Gastrocnemius medialis (tissue), 4 donors: ENCODE measurements at places on chromosomes 13 and 19. TPM values are rescaled to one million over a fixed set of nuclear protein-coding genes. Genes with fewer than 3 reads are reported as not detected.

- no peak for DNase-seq
Measured at GRCh38 chr13:25683056-25683455, 311.3 kb downstream of the ATP8A2 start.

DNA sequence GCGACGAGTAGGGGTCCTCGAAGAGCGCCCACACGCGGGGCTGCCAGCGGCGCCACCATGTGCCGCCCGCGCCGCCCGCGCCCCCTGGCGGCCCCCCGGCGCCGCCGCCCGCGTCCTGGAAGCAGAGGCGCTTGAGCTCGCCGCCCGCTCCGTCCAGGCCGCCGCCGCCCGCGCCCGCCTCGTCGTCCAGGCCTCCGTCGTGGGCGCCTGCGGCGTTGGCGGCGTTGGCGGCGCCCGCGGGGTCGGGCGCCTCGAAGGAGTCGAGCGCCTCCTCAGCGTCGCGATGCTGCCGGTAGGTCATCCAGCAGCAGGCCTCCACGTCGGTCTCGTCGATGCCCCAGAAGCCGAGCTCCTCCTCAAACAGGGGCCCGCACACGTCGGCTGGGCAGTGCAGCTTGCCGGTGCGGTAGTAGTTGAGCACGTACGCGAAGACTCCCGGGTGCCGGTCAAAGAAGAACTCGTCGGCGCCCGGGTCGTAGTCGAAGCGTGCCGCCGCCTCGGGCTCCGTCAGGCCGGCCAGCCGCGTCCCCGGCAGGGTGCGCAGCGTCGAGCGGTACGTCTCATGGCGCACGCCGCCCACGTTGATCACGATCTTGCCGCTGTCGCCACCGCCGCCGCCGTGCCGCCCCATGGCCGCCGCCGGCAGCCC is 829 bp downstream of the KCNC3 start:
- no peak for DNase-seq

DNA sequence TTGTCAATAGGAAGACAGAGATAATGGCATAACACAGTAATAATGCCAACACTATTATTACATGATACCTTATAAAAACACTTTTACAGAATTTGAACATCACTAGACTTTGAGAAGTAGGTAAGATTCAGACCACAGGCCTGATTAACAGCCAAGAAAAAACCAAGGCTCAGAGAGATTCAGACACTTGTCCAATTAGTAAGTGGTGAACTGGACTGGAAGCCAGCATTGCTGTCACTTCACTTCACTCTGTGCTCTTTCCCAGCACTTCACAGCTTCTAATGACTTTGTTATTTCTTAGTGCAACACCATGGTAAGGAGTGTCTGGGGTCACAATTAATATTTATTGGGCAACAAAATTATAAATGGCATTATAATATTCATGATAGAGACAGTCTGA is 91.9 kb downstream of the TRPC4 start:
- no peak for DNase-seq

TNNT1 gene
- 7,093 TPM for total RNA-seq

- DNase-seq = no peak
Measured at GRCh38 chr13:74633734-74634133, 499.5 kb upstream of the KLF12 start.

DIAPH3 gene
- total RNA-seq = not detected

GRCh38 chr13:65454403-65454802 is 1775.7 kb downstream of the PCDH9 start:
- DNase-seq = no peak

- DNase-seq = no peak
Measured at GRCh38 chr13:68168448-68168847, 938.3 kb upstream of the PCDH9 start.

- DNase-seq = no peak
Measured at GRCh38 chr19:16131648-16132047, 11.8 kb upstream of the HSH2D start.

C3 gene
- 25.9 TPM for total RNA-seq

GRCh38 chr19:52170304-52170703 is 1.1 kb downstream of the ZNF836 start:
- DNase-seq = no peak

DNA sequence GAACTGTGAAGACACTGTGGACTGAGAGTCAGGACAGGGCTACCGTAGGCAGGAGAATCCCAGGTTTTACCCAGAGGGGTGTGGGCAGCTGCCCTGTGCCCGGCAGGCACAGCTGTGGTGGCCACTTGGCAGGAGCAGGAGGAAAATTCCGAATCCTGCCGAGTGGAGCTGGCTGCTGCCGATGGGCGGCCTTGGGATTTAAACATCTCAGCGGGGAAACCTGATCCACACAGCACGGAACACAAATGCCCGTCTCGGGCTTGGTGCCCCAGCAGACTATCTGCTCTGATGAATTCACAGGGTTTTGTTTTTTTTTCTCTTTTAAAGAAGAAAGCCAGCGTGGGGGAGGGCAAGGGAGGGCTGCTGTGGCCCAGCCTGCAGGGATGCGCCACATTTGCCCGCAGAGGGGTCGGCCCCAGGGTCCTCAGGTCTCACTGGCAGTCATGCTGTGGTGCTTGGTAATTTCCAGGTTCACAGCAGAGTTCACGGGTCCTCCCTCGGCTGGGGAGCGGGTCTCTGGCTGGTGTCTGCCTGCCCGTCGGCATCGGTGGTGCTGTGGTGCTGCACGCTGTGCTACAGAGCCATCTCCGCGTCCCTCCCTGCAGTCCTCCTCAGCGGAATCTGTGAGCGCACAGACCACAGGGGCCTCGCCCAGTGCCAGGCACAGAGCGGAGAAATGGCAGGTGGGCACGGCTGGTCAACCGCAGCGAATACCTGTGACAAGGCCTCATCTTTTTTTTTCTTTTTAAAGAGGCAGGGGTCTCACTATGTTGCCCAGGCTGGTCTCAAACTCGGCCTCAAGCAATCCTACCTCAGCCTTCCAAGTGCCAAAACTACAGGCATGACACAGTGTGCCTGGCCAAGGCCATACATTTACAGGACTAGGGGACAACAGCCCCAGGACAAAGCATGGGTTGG is 28.1 kb downstream of the MPND start:
- peak; percentile 85 for DNase-seq

GRCh38 chr13:78228940-78229339 is 310.3 kb upstream of the EDNRB start:
- DNase-seq = no peak

FCAR gene
- total RNA-seq = 0.41 TPM

PCDH8 gene
- not detected for total RNA-seq

GRCh38 chr19:19447536-19448237 is 42.2 kb downstream of the GATAD2A start:
- no peak for DNase-seq

GAPDHS gene
- not detected for total RNA-seq

TMEM190 gene
- total RNA-seq = not detected

- DNase-seq = no peak
Measured at GRCh38 chr19:54100561-54100960, at the start of gene OSCAR. Gene OSCAR, minus strand, starts transcription at chr19:54100803. Its CDS starts 11 bp downstream, at chr19:54100792.

DNA sequence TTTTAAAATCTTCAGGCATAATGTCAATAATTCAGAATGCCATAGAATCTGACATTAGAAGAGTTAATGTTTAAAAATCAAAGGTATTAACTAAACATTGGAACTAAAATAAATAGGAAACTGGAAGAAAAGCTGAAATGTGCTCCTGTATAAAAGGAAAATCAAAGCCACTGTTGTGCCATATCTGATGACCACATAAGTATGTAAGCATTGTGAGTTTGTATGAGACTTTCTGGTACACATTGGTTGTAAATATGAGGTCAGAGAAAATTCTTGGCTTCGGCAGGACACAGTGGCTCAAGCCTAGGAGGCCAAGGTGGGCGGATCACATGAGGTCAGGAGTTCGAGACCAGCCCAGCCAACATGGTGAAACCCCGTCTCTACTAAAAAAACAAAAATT is 48.3 kb upstream of the INTS6 start:
- DNase-seq = no peak

DNA sequence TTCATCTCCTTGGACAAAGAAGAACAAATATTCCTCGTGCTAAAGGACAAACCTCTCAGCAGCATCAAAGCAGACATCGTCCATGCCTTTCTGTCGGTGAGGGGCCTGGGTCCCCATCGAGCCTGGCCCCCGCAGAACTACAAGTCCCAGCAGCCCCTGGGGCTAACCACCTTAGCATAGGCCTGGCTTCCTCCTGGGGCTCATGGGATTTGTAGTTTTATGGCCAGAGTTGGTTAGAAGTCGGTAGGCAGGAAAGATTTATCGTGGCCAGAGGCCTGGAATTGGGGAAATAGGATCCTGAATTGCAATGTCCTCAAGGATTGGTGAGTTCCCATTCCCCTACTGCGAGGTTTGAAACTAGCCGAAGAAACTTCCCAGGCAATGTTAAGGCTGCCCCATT is 19.6 kb downstream of the TMEM150B start:
- peak; percentile 24 for DNase-seq

DNA sequence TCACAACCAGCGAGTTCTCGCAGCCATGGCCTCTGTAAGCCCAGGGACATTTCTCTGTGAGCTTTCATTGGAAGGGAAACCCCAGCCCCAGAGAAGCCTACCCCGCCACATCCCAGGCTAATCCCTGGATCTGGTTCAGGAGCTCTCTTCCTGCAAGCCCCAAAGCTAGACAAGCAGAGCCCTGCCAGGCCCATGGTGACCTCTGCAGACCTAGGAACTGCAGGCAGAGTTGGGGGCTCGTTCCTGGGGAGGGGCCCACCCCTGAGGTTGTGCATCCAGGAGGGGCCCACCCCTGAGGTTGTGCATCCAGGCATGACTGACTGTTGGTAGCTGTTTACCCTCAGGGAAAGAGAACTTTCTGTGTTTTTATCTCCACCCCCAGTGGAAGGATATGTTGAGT is 21.7 kb downstream of the KCTD15 start:
- no peak for DNase-seq

DNA sequence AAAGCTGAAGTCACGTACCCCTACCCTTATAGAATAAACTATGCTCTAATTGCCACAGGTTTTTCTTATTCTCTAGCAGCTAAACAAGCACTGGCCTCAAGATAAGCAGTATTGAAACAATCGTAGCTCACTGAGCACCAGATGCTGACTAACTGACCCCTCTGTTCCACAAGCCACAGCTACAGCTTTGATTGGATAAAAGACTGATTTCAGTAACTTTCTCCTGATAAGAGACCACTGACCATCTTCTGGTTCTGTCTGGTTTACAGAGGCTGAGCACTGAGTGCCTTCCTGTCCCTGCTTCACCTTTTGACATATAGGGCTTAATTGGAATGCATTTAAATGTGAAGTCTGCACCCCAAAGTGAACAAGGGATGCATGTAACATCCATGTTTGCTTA is 8.4 kb upstream of the RAP2A start:
- DNase-seq = no peak

NLRP11 gene
- not detected for total RNA-seq

- no peak for DNase-seq
Measured at GRCh38 chr19:12995596-12996405, 526 bp downstream of the NFIX start.

DNA sequence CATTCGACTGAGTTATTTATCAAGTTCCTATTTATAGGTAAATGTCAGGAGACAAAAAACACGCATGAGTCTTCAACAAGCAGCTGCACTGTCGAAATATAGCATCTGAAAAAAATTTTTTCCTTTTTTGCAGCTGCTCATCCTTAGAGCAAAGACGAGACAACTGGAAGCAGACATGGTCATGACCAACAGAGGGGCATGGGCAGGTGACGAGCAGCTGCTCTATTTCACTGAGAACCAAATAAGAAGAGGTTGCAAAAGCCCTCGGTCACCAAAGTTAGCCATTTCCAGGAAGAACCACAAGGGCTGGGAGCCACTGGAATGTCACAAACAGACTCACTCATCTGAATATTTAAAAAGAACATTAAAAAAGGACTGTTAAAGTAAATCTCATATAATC is 22.2 kb downstream of the SOHLH2 start:
- DNase-seq = no peak

GRCh38 chr19:42303101-42303464 is 659 bp upstream of the PAFAH1B3 start:
- no peak for DNase-seq

SPRED3 gene
- total RNA-seq = 0.10 TPM

OR7A5 gene
- not detected for total RNA-seq

DNA sequence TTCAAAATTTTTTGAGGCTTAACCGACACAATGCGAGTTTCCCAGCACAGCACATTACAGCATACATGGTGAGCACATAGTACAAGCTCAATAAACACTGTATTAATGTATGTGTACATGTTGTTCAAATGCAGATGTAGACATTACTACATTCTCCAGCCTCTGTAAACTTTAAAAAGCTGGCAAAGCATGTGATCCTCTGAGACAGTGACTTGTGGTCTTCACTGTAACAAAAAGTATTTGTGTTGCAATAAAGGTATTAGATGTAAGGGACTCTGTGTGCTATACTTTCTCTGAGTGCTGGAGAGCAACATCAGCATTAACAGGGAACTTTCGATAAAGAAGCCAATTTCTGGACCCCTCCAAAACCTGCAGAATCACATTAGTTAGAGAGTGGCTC is 46.4 kb upstream of the ZNF254 start:
- no peak for DNase-seq

GRCh38 chr13:32528358-32528757 is 10.2 kb downstream of the N4BP2L2 start:
- DNase-seq = no peak

PIBF1 gene
- 10.0 TPM for total RNA-seq

NCR1 gene
- not detected for total RNA-seq

GSX1 gene
- total RNA-seq = not detected

- no peak for DNase-seq
Measured at GRCh38 chr13:25660996-25661395, 289.2 kb downstream of the ATP8A2 start.

KLC3 gene
- total RNA-seq = not detected

- DNase-seq = no peak
Measured at GRCh38 chr13:73835138-73835721, 299.0 kb downstream of the KLF12 start.

DNA sequence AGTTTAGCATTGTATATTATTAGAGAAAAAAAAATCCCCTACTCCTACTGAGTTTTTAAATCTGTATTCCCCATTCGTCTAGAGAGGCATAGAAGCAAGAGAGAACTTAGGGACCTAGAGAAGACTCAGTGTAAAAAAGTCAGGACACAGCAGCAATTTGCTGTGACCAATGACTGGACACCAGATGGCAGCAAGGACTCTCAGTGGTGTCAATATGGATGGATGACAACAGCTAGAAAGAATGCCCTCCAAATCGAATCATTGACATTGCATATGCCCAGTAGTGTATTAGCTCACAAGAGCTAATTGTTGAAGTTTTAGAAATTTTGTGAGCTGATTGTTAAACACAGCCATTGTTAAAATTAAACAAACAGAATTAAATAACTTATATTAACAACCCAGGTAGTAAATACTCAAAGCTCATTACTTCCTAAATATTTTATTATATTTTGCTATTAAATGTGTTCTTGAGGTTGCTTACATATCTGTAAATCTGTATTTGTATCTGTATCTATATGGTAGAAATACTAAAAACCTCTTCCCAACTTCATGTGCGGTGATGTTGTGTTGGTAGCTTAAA is 43.9 kb downstream of the SIAH3 start:
- DNase-seq = no peak

DNA sequence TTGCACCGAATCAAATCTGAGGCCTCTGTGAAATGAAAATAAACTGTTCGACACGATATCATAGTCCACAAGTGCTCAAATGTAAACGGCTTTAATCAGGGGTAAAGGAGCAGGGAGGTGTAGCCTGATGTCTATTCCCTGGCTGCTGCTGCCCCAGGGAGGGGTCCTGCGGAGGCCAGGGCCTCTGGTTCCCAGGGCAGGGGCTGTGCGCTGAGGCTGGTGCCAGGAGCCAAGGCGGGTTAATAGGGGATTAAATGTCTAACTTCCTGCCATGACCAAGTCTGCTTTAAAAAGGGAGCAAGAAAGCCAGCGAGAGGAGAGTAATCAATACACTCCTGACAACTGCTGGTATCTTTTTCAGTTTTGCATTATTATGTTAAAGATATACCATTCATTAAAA is 59.4 kb downstream of the ZNF536 start:
- no peak for DNase-seq

- DNase-seq = no peak
Measured at GRCh38 chr13:45604892-45605291, 10.6 kb downstream of the ERICH6B start.
